ENCODE measurements at places on chromosomes 12 and 14.

DNA sequence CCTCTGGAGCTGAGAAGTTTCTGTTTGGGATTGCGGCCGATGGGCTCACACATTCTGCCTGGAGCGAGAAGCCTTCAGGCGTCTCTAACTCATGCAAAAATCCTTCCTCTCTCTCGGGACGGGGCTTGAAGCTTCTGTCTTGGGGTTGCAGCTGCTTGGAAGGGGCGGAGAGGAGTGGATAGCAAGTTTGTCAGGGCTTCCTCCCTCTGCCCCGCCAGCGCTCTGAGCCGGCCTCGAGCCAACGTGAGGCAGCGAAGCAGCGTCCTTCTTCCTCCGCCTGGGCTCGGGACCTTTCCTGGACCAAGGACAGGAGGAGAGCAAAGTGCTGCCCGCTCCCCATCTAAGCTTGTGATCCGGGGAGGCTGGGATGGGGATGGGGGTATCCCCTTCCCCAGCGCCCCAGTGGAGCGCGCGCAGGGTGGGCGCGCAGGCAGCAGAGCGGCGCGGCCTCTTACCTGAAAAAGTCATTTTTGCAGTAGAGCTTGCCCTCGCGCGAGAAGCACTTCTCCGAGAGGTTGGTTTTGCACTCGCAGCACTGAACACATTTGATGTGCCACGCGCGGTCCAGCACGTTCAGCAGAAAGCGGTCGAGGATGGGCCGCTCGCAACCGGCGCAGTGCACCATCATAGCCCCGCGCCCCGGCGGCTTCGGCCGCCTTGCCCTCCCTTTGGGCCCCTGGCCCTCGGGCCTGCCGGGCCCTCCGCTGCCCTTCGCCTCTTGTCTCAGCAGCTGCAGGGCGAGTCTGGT lies 626 bp downstream of the LHX5 start:
- DNase-seq, result no peak

GRCh38 chr14:20580242-20580641 lies 7.6 kb downstream of the RNASE11 start:
- no peak for DNase-seq

- DNase-seq, result no peak
Measured at GRCh38 chr12:12404297-12404696, 47.4 kb downstream of the BORCS5 start.

DNA sequence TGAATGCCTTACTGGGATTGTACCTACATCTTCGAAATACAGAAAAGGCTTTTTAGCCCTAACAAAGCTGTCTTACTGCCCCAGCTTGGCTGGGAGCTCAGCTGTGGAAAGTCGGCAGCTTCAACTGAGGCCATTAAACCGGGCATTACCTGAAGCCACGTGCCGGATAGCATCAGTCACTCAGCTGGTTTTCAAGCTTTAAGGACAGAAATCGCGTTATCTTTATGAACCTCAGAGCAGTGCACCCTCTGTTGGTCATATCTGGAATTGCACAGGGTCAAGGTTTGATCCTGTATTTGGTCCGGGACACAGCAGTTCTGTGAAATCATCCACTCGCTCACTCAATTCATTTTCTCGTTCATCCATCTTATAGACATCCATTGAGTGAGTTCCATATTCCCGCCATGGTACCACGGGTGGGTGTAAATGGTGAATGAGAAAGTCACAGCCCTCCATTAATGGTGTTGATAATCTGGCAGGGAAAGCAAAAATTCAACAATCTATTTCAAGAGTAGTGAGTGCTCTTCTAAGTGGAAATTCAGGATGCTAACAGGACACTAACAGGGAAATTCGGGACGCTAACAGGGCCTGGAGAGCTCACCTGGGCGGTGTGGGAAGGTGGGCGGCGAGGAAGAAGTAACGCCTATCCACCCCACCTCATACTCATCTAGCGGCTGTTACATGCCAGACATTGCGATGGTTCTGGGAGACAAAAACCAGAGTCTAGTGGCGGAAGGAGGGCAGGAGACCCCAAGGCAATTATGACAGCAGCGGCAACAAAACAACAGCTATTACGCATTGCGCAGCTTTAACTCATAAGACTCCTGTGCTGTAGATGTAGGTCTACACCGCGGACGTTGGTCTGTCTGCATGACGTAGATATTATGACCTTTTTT lies 60.6 kb upstream of the TCL1A start:
- DNase-seq, result no peak

DNA sequence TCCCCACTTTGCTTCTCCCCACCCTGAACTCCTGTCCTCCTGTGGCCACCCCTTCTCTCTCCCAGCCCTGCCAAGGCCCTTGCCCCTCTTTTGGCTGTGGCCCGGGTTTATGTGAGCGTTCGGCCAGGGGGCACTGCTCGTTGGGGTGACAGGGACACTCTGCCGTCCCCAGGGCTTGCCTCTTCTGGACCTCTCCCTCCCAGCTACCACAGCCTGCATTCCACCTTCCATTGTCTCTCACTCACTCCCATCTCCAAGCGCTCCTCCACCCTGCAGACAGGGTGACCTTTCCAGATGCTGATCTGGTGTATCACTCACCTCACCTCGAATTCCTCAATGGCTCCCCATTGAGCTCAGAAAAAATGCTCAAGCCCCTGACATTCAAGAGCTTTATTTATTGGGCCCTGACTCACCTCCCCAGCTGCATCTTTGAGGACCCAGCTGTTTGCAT lies 1.4 kb downstream of the SERPINA9 start:
- no peak for DNase-seq

DNA sequence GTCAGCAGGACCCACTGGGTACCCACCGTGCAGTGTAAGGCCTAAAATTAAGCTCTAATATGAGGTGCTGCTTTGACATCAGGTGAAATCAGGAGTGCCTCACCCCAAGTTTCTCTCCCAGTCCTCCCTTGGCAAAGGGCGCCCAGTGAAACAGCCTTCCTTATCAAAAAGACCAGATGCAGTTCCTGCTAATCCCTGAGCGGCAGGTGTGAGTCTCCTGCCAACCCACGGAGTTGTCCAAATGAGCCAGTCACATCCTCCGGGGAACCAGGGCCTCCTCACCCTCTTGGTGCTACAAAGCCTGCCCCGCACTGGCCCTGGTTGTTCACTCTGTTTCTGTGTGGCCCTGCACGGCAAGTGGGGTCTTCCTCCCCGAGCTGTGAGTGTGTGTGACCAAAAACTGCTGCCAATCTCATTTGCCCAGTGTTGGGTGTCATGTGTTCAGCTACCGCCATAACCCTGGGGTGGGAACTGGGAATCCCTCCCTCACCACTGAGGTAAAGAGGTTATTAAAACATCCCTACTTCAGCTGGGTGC lies 20.2 kb upstream of the P2RX4 start:
- DNase-seq, result no peak

DNA sequence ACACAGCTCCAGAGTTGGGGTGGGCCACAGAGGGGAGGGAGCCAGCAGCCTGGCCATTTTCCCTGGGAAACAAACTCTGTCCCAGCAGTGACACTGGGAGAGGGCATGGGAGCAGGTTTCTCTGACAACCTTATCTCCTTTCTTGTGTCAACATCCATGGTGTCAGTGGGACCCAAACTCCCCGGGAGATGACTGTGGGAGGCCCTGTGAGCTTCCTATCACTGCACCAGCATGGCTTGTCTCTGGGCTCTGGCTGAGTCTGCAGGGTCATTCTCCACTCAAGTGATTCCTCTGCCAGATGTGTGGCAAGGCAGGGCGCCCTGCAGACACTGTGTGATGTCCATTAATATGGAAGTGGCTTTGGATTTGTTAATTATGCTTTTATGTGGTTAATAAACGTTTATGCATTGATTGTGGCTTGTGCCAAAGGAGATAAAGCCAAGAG lies 10.1 kb downstream of the LRTM2 start:
- DNase-seq, result no peak

DNA sequence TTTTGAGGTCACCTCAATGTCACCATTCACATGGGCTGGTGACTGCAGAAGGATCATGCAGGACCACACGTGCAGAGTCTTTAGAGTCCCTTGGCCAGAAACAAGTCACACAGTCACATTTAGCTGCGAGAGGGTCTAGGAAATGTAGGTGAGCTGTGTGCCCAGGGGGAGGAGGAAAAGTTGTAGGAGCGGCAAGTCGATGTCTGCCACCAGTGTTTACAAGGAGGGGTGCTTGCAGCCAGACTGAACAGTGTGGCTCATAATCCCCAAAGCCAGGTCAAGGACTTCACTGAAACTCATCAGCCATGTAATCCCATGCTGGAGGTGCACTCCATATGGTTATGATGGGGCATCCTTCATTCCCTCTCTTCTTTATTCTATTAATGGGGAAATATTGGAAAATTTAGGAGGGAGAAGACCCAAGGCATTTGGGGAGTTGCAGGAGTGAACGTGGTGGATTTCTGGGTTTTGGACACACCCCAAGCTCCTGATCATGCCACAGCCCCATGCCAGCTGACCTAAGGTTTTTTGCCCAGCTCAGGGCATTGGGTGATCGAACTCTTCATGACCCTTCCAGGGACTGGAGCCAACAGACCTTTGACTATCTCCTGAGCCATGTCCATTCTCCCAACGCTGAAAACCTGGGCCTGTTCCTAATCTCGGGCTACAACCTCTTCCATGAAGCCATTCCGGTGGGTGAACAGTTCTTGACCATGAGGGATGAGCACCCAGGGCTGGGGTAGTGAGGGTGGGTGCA lies 7.2 kb downstream of the DAO start:
- DNase-seq, result no peak

DNA sequence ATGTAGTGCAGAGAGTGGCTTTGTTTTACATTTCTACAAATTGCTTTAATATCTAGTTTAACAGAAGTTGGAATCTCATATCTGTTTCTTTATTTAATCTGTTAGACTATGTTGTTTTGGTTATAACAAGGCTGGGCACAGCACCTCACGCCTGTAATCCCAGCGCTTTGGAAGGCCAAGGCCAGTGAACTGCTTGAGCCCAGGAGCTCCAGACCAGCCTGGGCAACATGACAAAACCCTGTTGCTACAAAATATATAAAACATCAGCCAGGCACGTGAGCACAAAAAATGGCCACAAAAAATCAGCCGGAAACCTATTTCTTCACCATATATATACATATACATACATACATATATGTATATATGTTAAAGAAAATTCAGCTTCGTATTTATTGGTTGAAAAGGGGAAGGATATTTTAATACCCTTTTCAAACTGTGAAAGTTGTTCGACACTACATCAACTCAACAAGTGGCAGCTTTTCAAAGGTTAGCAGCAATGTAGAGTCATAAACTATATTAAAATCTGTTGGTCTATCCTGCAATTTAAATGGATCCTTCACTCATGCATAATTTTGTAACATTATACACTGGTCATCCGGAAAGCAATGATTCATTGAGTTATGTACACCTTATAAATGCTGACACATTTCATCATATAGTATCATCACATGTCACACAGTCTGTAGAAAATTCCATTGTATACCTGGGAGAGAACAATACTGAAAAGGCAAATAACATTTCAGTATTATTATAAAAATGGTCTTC lies 7.1 kb downstream of the NR2C1 start:
- no peak for DNase-seq

GRCh38 chr14:20184181-20184580 lies 6.5 kb upstream of the OR11G2 start:
- no peak for DNase-seq

DNA sequence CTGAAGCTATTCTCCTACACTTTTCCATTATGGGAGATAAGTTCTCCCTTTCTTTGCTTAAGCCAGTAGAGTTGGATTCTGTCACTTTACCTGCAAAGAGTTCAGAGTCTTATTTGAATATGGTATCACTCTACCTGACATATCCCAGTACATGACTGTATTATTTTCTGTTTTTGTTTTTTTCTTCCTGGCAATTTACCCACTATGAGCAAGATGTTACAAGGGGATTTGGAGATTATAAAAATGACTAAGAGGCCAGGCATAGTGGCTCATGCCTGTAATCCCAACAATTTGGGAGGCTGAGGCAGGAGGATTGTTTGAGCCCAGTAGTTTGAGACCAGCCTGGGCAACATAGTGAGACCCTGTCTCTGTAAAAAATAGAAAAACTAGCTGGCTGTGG lies 46.4 kb upstream of the CHST11 start:
- DNase-seq, result no peak

GRCh38 chr14:72594099-72594901 lies 299.6 kb downstream of the DPF3 start:
- no peak for DNase-seq

GRCh38 chr14:82766996-82767395 lies 1233.3 kb upstream of the SEL1L start:
- DNase-seq, result no peak

- DNase-seq, result no peak
Measured at GRCh38 chr12:55908726-55909512, 18.8 kb downstream of the PYM1 start.

GRCh38 chr14:101350021-101350420 lies 211.3 kb upstream of the DIO3 start:
- no peak for DNase-seq

GRCh38 chr12:51961834-51962233 lies 10.3 kb downstream of the ACVR1B start:
- no peak for DNase-seq

DNA sequence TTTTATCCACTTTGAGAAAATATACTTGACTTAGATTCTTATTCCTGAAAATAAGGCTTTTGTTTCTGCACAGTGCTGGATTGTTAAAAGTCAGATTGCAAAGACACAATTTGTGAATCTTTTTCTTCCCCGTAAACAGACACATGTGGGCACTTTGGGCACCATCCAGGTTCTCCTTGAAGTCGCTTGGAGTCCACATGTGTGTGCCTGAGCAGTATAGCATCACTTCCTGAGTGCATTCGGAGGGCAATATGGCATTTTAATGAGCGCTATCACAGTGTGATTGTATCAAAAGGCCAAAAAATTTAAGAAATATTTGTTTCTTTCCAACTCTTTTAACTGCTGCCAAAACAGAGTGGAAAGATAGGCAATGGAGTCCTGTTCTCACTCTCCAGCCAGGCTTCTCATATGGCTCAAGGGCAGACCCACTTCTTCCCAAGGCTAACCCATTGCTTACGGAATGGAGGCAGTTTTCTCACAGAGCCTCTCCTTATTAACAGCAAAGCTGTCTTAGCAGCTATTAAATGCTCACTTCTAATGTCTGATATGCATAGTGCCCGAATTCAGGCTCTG lies 397.1 kb downstream of the EGLN3 start:
- DNase-seq, result no peak

GRCh38 chr14:57617510-57617909 lies 123.9 kb upstream of the CCDC198 start:
- DNase-seq, result no peak

DNA sequence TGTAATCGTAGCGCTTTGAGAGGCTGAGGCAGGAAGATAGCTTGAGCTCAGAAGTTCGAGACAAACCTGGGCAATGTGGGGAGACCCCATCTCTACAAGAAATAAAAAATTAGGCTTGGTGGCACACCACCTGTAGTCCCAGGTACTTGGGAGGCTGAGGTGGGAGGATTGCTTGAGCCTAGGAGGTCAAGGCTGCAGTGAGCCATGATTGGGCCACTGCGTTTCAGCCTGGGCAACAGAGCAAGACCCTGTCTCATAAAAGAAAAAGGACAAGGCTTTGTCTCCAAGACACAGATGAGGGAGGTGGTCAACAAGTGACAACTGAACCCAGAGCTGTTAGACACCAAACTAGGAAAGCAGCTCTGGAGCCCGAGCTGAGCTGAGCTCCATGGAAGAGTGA lies 14.5 kb upstream of the TAMALIN start:
- DNase-seq, result no peak

GRCh38 chr14:81473456-81474147 lies 60.1 kb downstream of the SEL1L start:
- no peak for DNase-seq

Data from right forelimb (tissue), 1 donor.